ENCODE measurements at places on chromosomes 11 and 22.
A peak's percentile ranks its signal among the peaks of the same experiment; 100 is the strongest.

GRCh38 chr11:74347381-74347780 is 35.9 kb upstream of the P4HA3 start:
- DNase-seq: no peak

DNA sequence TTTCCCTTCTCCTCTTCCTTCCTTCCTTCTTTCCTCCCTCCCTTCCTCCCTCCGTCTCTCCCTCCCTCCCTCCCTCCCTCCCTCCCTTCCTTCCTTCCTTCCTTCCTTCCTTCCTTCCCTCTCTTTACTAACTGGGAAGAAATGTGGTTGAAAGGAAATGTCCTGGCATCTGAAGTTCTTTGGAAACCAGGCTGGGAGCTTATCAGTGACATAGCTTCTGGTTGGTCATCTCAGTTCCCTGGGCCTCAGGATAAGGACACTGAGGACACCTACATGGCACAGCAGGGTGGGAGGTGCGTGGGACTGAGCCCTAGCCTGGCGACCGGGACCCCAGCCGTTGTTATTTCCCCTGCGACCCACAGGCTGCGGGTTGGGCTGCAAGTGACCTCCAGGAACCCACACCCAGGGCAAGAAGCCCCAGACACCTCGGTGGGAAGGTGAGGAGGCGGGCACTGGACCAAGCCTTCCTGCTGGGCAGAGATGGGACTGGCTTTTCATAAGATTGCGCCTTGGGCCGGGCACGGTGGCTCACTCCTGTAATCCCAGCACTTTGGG is 1486.5 kb downstream of the TBC1D22A start:
- DNase-seq: no peak

DNA sequence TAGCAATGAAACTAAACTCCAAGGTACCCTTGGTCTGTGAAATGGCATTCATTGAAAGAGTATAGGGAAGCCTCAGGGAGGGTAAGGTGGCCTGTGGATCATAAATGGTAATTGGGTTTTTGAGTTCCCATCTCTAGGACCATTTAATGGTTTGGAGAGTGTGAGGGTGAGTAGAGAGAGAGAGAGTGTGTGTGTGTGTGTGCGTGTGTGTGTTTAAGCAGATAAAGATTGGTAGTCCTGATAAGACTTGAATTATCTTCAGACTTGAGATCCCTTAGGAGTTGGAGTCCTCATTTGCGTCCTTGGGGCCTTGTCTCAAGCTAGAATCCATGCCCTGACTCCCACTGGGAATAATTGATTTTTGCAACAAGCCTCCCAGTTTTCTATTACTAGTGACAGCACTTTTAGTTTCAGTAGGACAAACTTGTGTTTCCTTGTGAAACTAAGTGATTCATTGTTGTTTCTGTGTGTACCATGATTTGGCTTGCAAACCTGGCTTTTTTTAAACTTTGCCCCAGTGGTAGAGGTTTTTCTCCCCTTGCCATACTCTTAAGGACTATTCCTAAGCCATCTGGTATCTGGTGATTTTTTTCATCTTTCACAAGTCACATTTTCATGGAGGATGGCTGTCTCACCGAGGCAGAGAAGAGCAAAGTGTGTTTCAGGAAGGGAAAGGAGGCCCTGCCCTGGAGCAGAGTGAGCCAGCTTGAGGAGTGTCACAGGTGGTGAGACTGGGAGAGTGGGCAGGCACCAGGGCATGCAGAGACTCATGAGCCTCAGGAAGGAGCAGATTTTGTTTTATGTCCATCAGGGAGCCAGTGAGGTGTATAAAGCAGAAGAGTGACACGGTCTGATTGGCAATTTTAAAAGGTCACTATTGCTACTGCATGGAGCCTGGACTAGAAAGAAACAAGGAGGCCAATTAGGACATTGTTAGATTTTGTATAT is 26.7 kb downstream of the ALKBH3 start:
- no peak for DNase-seq

DNA sequence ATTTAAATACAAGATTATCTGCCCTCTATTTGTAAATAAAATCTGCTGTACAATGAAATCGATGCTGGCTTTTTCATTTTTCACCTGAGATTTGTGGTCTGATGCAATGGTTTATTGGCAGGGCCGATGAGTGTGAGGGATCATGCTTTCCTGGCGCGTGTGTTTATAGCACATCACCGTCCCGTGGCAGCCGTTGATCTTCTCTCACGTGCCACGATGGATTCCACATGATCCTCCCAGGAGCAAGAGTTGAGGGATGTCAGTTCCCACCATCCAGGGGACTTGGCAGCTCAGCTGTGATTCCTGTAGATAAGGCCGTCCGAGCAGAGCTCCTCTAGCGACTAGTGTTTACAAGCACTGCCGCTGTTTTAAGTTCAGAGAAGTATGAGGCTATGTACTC is 213.7 kb downstream of the TBC1D22A start:
- no peak for DNase-seq

GRCh38 chr22:36546932-36547331 is 18.0 kb upstream of the EIF3D start:
- peak; percentile 57 for DNase-seq

- peak; percentile 21 for DNase-seq
These were observed 39.0 kb downstream of the ADAMTS8 start for GRCh38 chr11:130389335-130389935.

DNA sequence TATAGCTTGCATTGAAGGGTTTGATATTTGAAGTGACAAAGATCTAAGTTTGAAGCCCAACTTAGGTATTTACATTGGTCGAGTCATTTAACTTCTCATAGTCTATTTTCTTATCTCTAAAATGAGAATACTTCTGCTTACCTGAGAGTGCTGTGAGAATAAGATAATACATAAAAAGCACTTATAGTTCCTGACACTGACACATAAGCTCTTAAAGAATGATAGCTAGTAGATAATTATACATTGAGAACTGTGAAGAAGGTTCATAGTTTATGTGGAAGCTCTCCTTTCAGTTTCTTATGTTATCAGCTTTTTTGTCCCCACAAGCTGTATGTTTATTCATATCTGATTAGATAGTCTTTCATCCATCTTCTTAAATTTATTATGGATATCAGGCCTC is 4.8 kb downstream of the PPME1 start:
- DNase-seq: no peak

- DNase-seq: no peak
These were observed 860 bp downstream of the TMEM184B start for GRCh38 chr22:38271927-38272372.

GRCh38 chr22:29994027-29994715 is 86.1 kb upstream of the HORMAD2 start:
- peak; percentile 84 for DNase-seq

- DNase-seq: no peak
These were observed 1.9 kb upstream of the P2RY6 start for GRCh38 chr11:73270016-73270854.

- peak; percentile 55 for DNase-seq
These were observed 603 bp upstream of the ZFTA start for GRCh38 chr11:63769042-63769713.

DNA sequence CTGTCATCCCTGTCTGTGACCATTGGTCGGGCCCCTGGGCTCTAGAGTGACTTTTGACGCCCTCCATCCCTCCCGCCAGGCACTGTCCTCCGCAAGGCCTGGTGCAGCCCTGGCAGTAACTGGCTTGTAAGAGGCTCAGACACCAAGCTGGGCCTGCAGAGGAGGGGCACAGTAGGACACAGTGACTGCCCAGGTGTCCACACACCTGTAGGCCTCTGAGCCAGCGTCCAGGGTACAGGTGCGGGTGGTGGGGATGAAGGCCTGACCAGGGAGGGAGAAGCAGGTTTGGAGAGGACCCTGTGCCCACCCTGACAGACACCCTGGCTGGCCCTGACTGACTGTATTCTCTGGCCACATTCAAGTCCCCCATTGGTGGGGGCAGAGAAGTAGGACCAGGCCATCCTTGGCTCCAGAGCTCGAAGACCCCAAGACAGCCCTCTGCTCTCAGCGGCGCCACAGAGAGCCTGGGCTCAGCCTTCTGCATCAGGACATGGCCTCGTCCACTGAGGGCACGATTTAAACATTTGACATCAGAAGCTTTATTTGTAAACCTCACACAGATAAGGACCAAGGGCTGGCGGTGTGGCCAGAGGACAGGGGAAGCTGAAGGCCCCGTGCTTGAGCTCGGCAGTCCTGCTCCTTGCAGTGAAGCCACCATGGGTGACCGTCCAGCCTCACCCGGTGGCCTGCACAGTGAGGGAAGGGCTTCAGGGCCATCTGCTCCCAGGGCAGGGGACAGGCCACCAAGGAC is 31.4 kb downstream of the PPIL2 start:
- no peak for DNase-seq

- no peak for DNase-seq
These were observed 231.2 kb downstream of the NTM start for GRCh38 chr11:131601586-131601985.

DNA sequence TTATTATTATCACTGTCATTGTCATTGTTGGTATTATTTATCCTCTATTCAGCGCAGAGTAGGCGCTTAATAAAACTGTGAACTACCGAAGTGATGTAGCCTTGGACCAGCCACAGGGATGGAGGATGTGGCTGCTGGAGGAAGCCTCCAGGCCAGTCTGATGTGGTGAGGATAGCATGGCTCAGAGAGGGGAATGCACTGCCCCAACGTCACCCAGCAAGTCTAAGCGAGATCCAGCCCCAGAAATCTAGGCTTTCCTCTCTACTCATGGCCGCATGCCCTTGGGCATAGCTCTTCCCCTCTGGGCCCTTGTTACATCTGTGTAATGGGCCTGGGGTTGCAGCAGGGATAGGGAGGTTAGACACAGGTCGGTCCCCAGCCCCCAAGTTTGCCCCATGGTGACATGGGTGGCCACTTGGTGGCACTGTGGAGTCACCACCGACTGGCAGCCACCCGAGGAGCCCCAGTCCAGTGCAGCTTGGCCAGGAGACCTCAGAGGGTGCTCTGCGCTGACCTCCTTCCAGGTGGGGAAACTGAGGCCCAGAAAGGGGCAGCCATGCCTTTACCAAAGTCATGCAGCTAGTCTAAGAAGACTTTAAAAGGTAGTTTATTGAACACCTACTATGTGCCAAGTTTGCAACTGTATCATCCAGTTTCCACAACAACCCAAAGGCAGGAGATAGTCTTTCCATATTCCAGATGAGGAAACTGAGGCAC is 395.7 kb downstream of the MN1 start:
- peak; percentile 63 for DNase-seq

- DNase-seq: no peak
These were observed 10.6 kb downstream of the TEAD1 start for GRCh38 chr11:12684816-12685215.

GRCh38 chr22:40920526-40920925 is 30.7 kb upstream of the RBX1 start:
- no peak for DNase-seq

DNA sequence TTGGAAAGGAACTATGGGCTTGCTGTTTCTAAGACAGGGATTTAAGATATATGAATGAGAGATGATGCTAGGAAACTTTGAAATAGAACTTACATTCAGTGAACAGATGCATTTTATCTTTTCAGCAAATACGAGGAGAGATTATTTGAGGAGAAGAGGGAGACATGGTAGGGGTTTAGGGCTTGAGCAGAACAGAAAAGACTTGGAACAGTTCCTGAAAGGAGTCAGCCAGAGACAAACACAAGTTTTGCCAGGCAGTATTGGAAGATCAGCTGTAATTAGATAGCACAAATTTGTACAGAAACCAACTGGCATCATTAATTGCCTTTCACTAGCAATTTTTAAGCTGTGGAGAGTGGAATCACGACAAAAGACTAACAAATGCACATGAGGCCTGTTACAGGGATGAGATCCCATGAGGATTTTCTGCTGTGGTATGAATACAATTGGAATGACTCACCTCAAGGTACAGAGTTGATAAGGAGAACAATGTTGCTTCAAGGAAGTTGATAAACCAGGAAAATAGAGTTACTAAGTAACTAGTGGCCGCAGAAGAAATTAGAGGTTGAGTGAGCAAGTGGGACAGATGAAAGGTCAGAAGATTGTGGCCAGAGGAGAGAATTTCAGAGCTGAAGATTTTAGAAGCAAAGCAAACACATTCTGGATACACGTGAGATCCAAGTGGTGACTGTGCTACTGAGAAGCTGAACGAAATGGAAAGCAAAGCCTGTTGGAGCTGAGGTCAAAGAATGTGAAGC is 67.9 kb downstream of the CYB5R2 start:
- DNase-seq: peak; percentile 41

GRCh38 chr11:115193914-115194801 is 310.1 kb downstream of the CADM1 start:
- no peak for DNase-seq

GRCh38 chr11:55949330-55949729 is 13.1 kb upstream of the OR5I1 start:
- DNase-seq: no peak

DNA sequence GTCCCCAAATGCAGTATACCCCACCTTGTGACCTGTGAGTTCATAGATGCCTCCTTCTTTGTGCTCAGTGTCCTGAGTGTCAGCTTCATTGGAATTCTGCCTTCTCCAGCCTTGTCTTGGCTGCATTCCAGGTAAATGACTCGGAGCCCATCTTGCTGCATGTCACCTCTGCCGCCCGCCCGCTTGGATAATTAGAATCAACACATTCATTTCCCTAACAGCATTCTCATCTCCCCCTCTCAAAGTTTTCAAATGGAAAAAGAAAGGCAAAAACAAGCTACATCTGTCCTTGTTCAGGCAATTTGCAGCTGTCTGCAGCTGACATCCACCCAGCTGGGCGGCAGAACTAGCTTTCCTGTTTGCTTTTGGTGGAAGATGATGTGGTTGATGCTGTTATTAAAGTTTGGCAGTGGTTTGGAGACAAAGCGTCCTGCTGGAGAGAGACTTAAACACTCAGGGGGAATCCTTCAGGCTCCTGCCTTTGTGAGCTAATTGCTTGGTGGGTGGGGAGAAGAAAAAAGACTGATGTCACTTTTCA is 198.8 kb upstream of the SEZ6L start:
- no peak for DNase-seq

- DNase-seq: no peak
These were observed 4.5 kb upstream of the STARD10 start for GRCh38 chr11:72798361-72798760.

GRCh38 chr11:12604557-12605153 is 69.6 kb upstream of the TEAD1 start:
- peak; percentile 24 for DNase-seq

DNA sequence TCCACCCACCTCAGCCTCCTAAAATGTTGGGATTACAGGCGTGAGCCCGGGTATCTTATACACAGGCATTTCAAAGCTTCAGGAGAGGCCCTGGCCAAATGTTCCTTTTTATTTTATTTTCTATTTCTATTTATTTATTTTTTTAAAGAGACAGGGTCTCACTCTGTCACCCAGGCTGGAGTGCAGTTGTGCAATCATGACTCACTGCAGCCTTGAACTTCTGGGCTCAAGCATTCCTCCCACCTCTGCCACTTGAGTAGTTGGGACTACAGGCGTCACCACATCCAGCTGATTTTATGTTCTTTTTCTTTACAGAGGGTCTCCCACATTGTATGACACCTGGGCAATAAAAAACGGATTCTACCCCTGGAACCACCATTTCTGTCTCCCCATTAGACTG is 71.2 kb downstream of the FBXO7 start:
- peak; percentile 31 for DNase-seq

DNA sequence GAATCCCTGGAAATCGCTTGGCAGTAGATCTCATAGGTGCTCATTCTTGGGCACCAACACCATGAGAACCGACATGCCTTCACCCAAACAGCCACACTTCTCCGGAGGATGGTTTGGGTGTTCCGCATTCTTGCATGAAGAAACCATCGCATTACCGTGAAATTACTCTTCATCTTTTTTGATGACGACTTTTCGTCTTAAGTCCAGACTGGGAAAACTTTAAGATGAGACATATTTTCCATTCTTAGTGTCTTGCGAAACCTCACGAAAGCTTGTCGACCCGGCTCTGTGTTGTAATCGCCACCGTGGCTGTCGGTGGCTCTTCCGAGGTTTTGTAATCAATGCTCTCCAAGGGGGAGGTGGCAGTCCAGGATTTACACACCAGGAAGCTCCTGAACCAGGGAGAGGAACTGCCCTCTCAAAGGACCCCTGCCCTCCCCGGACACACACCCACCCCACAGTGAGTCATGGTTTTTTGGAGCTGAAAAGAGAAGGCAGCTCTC is 1.7 kb downstream of the TOM1 start:
- DNase-seq: peak; percentile 87
